ENCODE measurements at places on chromosomes 5 and 9. TPM values are rescaled to one million over a fixed set of nuclear protein-coding genes. Genes with fewer than 3 reads are reported as not detected.

The CDC42SE2 gene
- total RNA-seq, result 40.7 TPM

The BTNL3 gene
- not detected for total RNA-seq

The TNFSF8 gene
- total RNA-seq, result not detected

The LECT2 gene
- not detected for total RNA-seq

The NUTM2G gene
- not detected for total RNA-seq

DNA sequence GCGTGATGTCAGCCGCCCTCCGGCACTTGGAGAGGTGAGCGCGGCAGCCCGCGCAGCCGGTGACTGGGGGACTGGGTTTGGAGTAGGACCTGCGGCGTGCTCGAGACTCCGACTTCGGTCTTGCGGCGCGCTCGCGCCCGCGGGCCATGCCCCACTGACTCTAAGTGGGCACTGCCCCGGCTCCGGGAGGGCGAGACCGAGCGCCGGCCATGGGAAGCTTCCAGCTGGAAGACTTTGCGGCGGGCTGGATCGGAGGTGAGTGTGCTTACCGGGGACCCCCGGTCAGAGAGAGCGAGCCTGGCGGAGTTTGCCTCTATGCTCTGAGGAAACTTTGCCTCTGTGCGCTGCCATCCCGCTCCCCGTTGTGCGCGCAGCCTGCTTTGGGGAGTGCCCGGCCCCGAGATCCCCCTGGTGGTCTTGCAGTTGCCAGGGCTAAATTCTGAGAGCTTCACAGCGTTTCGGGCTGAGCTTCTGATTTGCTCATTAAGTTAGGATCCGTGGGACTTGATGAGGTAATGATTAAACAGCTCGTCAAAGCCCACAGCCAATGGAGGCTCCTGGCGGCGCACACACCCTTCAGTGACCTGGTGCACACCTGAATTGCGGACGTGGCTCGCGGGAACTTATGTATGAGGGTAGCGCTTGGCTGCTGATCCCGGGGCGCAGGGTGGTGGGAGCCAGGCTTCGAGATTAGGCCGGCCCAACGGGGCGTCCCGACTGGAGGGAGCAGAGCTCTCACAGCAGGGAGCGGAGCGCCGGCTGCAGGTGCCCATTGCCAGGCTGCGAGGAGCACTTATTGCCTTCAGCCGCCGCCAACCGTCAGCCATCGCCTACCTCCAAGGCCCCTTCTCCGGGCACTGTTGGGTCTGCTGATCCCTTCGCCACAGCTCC is at the start of gene SLC25A48:
Gene SLC25A48 (plus strand): TSS at position 25 of the 891 bp plus-strand sequence. CDS start 185 bp downstream, at position 210.
- peak; percentile 52 for DNase-seq

DNA sequence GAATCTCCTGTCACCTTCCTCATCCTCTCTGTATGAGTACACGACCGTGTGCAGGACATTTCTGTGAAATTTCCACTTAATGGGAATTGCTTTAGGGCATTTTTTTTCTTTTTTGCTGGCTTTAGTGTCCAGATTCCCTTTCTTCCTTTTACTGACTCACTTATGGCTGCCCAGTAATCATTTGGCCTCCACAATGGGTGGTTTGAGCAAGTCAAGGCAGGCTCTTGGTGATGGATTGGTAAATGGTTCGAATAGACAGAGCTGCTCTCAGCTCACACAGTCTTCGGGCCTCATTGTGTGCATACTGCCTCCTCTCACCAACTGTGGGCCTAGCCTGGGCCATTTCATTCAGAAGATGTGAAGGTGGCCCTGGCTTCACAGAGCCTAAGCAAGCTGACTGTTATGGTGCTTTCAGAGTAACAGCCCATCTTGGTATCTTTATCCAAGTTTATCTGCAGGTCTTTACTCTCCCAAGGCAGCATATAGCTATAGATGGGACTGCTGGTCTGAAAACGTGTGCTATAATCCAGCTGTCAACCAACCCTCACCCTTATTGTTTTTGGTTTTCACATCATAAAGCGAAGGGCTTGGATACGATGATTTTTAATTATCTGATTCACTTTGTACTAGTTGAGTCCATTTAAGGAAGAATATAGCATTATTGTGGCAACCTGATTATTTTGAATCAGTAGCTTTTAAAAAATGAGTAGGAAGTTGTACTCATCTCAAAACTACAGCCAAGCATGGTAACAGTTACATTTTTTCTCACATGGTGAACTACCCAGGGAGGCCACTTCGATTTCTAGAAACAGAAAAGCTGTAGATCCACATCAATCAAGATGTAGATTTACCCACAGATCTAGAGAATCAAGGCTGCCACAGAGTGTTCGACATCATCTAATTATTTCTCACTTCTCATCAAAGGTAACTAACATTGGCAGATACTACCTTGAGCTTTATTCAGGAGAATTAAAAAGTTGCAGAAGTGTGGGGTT is 50.4 kb upstream of the CKMT2 start:
- DNase-seq, result no peak

- no peak for DNase-seq
These were observed 102.0 kb upstream of the PTPN3 start for GRCh38 chr9:109600142-109600541.

Data from HepG2 (cell line).